NAMALWA (cell line): ENCODE measurements at places on chromosomes 12 and 14.

DNA sequence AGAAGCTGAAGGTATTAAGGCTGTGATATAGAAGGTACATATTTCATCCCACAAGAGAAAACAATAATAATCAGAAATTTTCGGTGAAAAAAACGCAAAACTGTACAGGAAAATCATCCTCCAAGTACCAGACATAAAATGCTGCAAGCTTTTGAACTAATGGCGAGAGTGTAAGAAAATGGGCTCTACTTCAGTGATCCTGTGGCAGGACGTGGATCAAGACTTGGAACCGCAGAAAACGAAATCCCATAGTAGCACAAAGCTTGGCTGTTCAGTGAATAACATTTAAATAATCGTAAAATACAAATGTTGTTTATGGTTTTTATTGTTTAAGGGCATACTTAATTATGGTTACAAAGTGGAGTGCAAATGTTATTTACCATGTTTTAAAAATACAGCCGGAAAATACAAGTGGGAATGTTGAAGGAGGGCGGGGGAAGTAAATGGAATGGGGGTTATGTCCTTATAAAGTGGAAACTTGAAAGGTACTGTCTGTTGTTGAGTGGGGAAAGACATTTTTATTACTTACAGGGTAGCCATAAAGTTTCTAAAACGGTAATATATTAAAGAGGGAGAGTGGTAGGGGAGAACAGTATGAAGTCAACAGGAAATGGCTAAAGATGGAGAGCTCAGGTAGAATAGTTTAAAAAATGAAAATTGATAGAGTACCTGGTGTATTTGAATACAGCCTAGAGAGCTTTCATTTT is 1.1 kb downstream of the SMIM10L1 start:
- peak; percentile 12 for DNase-seq

- DNase-seq = no peak
Measured at GRCh38 chr12:50706606-50707005, 57.3 kb upstream of the ATF1 start.

GRCh38 chr12:77060883-77061240 is 4.5 kb downstream of the E2F7 start:
- DNase-seq = no peak

DNA sequence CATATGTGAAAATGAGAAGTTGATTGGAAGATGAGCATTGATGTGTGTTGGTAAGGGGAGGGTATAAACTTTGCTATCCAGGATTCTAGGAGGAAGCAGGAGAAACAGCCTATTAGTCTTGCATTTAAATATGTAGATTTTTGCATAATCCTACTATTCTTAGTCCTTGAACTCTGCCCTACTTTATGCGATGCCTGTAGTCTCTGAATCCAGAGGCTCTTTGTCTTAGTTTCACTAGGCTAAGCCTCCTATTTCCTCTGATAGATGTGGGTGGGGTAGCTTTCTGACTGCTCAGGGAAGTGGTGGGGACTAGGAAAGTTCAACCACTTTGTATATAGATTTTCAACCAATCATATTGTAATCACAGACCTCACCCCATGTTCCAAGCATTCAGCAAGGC is 49.5 kb upstream of the KCNC2 start:
- no peak for DNase-seq
